ENCODE measurements at places on chromosomes 4 and X.

GRCh38 chr4:10635091-10635490 lies 49.5 kb downstream of the CLNK start:
- DNase-seq = peak; percentile 16

GRCh38 chr4:161762796-161763195 lies 401.0 kb downstream of the FSTL5 start:
- no peak for DNase-seq

GRCh38 chrX:54964766-54965497 lies 29.1 kb downstream of the PFKFB1 start:
- DNase-seq = no peak

- no peak for DNase-seq
These were observed 187.2 kb downstream of the KIT start for GRCh38 chr4:54844911-54845310.

- DNase-seq = no peak
These were observed 252.0 kb downstream of the FBXW7 start for GRCh38 chr4:152283801-152284470.

DNA sequence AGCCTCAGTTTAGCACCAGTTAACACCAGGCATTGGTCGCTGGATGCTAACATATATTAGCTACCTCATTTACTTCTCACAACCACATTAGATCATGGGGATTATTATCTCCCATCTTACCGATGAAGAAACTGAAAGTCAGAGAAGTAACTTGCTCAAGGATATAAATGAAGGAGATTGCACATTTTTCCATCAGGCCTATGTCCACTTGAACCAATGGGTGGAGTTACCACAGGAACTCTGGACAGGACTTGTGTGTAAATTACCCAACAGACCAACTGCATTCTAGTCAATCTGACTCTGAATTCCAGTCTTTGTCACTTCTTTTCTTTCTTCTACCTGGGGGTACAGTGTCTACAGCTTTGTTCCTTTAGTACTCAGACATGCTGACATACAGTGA lies 1.8 kb downstream of the LNX1 start:
- no peak for DNase-seq

- no peak for DNase-seq
These were observed 42.4 kb downstream of the USP9X start for GRCh38 chrX:41127477-41128192.
